ENCODE measurements at places on chromosomes 12 and 14.

DNA sequence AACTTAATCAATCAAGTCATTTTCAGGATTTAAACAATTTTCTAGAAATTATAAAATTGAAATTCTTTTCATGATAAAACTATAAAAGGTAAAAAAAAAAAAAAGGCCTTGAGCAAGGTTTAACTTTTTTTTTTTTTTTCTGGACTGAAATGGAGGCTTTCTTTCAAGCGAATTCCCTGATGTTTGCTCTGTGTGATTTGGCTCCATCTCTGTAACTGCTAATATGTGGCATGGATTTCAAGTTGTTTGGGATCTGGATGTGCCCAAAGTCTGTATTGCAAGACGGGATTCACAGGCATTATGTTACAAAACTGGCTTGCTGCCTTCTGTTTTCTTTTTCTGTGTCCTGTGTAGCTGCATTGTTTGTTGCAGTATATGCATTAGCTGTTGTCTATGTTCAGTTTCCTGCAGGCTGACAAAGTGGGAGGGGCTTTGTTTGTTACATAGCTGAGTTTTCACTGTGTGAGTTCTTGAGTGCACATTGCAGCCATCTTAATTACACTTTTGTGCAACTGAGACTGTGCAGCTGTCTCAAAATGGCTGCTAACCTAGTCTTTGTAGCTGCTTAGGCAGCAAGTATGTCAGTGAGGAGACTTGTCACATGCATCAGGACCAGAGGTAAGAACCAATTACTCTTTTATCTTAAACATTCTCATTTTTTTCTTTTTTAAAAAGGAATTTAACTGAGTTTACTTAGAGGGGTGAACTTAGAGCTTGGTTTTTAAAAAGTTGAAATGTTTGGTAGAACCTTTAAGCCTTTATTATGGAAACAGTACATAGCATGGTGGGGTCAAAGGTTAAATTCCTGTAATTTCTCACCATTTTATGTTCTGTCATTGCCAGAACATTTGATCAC is 19.5 kb downstream of the ATF7IP start:
- DNase-seq: peak; percentile 81

- no peak for DNase-seq
These were observed 21.5 kb downstream of the CMKLR1 start for GRCh38 chr12:108317308-108318234.

- DNase-seq: no peak
These were observed 57.5 kb downstream of the PTHLH start for GRCh38 chr12:27915021-27915420.

DNA sequence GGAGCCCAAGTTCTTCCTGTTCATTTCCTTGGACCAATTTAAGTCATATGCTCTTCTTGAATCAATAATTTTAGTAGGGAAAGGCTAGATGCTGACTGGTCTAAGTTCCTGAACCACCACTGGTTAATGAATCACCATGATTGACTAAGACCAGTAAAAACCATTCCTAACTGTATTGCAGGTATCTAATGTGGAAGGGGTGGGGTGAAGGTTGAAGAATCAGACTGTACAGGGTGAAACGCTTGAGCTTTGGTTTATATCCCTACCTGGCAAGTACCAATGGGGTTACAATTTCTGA is 100.1 kb downstream of the DYRK2 start:
- no peak for DNase-seq

DNA sequence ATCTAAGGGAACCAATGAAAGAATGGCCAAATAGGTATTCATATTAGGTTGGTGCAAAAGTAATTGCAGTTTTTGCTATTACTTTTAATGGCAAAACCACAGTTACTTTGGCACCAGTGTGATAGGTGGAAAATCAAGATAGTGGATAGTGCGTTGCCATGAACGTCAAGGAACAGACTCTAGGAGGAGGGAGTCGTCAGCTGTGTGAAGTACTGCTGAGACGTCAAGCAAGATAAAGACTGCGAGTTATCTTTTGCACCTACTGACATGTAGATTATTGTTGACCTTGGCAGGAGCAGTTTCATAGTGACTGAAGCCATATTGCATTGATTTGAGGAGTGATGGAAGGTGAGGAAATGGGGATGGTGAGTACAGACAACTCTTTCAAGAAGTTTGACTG is 8.3 kb downstream of the YLPM1 start:
- no peak for DNase-seq

- no peak for DNase-seq
These were observed 520.8 kb downstream of the FLRT2 start for GRCh38 chr14:86050757-86051156.

- DNase-seq: no peak
These were observed 351.0 kb upstream of the FKBP4 start for GRCh38 chr12:2443776-2444175.

- DNase-seq: peak; percentile 39
These were observed 19.3 kb upstream of the KRT7 start for GRCh38 chr12:52213564-52214420.

- no peak for DNase-seq
These were observed 23.4 kb downstream of the KIF21A start for GRCh38 chr12:39419471-39419870.

DNA sequence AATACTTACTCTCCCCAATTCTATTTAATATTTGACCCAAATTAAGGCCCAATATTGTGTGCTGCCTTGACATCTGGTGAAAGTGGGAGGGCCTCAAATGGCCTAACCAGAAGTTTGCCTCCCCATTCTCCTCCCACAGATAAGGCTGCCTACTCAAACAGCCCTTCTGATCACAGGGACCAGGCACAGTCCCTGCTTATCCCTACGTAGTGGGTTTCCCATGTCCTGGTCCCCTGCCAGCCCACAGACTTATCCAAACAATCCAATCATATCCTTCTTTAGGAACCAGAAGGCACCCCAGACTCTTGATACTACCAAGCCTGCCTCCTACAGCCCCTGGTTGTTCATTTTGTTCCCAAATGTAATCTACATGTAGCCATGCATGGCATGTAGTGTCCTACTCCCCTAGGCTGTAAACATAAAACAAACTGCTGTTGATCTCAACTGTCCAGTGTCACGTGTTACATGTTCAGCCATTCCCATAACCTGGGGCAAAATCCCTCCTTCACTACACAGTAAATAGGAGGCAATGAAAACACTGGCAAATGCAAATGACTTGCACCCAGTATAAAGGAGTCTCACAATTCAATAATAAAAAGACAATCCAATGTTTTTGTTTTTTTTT is 49.3 kb downstream of the EEA1 start:
- peak; percentile 44 for DNase-seq

- DNase-seq: no peak
These were observed 71.7 kb downstream of the ANO2 start for GRCh38 chr12:5873281-5873919.

DNA sequence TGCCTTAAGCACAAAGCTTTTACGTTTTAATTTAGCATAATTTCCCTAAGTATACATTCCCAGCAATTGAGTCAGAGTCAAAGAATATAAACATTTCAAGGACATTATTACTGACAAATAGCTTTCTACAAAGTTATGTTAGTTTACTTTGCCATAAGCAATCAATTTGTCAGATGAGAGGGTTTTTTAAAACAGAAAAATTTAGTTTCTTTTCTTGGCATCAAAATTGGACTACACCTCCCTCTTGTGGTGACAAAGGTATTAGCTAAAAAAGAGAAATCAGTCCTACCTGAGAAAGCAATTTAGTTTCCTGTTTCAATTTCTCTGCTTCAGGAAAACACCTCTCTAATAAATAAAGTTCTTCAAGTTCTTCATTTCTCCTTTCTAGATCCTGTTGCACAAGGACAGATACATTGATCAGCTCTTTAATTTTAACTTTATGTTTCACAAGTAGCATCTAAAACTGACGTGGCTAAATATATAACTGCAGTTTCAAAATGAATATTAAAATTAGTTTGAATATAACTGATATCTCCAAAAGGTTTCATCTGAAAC is 39.9 kb downstream of the DNAI7 start:
- peak; percentile 15 for DNase-seq

- no peak for DNase-seq
These were observed 51.8 kb upstream of the FBRSL1 start for GRCh38 chr12:132437943-132438700.

DNA sequence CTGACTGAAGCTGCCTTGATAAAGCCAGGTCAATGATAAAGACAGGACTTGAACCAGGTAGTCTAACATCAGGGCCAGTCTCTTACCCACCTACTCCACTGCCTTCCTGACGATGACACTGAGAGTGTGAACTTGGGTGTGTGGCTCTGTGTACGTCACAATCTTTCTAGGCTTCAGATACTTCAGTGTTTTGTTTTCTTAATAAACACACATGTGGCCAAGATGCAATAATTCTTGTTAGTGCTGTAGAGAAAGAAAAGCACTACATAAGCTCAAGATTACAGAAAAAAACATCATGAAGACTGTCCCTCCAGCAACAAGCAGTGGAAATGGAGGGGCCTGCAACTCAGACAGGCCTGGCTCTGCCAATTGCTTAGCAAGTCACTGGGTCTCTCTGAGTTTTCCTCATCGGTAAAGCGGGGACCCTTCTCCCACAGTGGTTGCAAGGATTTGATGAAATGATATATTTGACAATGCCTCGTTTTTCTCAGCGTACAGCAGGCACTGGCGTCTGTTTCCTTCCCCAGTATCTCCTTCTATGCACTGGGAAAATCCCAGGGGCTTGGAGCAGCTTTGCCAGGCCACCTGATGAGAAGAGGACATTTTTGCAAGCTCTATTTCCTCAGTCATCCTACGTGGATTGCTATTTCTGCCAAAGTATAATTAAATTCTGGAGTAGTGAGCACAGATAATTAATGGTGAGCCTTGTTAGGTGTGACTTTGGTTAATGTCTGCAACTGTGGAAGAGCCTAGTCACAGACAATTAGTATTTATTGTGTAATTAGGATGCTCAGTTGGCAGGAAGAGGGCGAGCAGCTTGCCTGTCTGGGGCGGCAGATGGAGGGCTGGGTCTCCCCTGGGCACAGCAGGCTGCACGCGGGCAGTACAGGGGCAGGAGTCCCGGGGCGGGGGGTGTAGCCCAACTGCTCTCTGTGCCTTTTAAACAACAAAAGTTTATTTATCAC is 55.8 kb upstream of the CHGA start:
- no peak for DNase-seq

GRCh38 chr12:51393676-51394545 is 2.7 kb upstream of the GALNT6 start:
- no peak for DNase-seq

- peak; percentile 73 for DNase-seq
These were observed 1.2 kb upstream of the NEMF start for GRCh38 chr14:49853572-49854375.

GRCh38 chr14:54267172-54267571 is 129.6 kb upstream of the CDKN3 start:
- DNase-seq: no peak

- DNase-seq: no peak
These were observed 5.0 kb upstream of the BRF1 start for GRCh38 chr14:105305791-105306190.

- DNase-seq: no peak
These were observed 30.4 kb downstream of the RAP1B start for GRCh38 chr12:68641138-68641537.

- no peak for DNase-seq
These were observed 37.5 kb downstream of the KCNA1 start for GRCh38 chr12:4947253-4947652.

- DNase-seq: peak; percentile 74
These were observed 39.1 kb upstream of the INF2 start for GRCh38 chr14:104650057-104650980.

DNA sequence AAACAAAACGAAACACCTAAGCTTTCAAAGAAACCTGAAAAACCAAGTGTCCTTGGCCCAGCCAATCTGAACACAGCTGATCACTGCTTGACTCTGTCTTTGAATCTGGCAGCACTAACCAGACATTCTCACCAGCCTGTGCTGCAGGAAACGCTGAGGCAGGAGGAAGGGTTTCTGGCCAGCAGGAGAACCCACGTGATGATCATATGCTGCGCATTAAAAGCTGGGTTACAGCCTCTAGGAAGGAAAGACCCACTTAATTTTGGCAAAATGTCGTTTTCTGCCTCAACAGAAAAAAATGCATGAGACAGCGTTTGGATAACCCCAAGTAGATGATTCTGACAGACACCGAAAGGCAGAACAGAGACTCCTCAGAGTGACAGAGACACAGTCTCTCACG is 9.8 kb downstream of the APPL2 start:
- DNase-seq: peak; percentile 34

GRCh38 chr14:45065540-45065939 is 18.4 kb upstream of the PRPF39 start:
- DNase-seq: no peak

GRCh38 chr12:122412851-122413433 is 9.5 kb downstream of the CLIP1 start:
- DNase-seq: no peak

GRCh38 chr14:23319746-23320583 is 1.3 kb upstream of the PABPN1 start:
- DNase-seq: no peak

DNA sequence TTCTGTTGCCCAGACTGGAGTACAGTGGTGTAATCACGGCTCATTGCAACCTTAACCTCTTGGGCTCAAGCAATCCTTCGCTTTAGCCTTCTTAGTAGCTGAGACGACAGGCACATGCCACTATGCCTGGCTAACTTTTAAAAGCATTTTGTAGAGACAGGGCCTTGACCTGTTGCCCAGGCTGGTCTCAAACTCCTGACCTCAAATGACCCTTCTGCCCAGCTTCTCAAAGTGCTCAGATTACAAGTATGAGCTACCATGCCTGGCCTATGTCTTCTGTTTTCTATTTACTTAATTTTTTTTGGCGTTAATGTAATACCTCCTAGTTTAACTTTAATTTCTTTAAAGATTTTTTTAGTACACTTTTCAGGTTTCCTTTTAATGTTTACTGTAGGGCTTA is 20.6 kb upstream of the KLRF1 start:
- no peak for DNase-seq

- no peak for DNase-seq
These were observed 29.4 kb downstream of the RIN3 start for GRCh38 chr14:92542766-92543554.

GRCh38 chr12:68884251-68884650 is 48.7 kb downstream of the CPM start:
- no peak for DNase-seq

DNA sequence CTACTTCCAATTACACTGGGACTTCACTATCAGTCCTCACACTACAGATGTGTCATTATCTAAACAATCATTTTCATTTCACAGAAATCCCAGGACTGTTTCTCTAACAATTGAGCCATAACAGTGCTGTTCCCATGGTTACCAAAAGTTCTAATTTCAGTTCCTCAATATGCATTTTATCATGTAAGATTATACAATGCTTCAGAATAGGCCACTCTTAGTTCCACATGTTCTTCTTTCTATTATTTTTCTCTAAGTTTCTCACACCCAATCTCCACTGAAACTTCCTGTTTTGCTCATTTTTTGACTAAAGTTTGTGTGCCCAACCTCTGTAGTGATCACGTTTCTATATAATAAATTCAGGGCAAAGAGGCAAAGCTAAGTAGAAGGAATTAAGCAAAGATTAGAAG is 185.8 kb downstream of the DUSP6 start:
- no peak for DNase-seq

GRCh38 chr14:100684154-100684553 is 42.5 kb upstream of the DLK1 start:
- DNase-seq: no peak
